ENCODE measurements at places on chromosomes 3 and 15.

DNA sequence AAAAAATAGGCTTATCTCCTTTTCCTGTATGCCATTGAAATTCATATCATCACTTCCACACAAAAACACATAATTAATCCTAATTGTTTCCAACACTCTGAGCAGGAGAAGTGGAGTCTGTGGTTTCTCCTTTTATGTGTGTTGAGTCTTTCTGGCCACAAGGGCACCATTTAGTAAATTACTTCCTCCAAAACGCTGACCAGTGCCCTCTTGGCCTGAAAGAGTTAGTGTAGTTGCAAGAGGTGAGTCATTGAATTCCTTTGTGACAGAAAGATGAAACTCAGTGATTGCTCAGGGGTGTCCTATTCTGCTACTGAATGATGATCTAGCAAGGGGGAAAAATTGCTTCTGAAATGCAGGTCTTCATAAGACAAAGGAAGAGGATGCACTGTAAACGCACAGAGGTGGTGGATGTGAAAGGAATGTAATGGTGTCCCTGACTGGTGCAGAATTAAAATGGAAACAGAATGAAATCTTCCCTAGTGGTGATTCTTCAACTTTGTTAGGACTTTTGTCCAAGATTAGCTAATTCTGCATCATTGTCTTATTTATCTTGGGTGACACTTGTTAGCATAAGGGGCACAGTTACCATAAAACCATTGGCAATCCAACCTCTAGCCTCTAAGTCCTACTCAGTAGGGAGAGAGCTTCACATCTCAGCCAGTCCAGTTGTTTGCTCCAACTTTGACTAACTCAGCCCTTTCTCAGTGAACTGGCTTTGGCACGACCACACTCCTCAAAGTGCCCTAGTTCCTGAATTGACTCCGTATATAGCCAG, 208.4 kb upstream of the NANOGP8 start:
- DNase-seq = no peak

- DNase-seq = no peak
These were observed 108.4 kb downstream of the SERPINI1 start for GRCh38 chr3:167843886-167844285.

DNA sequence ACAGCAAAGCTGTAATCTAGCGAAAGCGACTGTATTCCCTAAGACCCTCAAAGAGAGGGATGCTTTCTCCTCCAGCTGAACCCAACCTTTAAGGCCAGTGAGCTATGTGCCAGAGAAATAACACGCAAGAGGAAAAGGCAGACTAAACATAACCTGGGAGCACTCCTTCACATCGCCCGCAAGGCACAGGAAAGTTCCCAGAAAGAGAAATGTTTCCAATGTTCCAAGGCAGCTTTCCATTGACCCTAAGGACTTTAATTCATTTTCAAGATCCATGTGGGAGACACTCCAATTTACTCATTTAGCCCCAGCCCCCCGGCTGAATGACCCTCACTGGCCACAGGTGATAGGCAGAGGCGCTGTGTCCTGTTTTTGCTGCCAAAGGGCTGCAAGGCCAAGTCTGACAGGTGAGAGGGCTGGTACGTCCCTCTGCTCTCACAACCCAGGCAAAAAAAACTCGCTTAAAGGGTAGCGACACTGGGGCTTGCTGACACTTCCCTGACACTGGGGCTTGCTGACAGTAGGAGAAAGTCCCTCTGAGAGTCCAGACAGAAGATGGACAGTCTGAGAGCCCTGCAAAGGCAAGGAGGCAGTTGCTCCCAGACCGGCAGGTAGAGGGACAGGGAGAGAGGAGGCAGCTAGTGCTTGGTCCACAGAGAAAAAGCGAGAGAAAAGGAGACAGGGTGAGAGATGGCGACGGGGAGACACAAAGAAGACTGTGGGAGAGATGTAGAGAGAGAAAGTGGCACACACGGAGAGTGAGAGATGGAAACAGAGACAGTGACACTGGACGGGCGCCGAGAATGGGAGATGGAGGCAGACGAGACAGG, 702 bp downstream of the ARHGEF3 start:
- no peak for DNase-seq

DNA sequence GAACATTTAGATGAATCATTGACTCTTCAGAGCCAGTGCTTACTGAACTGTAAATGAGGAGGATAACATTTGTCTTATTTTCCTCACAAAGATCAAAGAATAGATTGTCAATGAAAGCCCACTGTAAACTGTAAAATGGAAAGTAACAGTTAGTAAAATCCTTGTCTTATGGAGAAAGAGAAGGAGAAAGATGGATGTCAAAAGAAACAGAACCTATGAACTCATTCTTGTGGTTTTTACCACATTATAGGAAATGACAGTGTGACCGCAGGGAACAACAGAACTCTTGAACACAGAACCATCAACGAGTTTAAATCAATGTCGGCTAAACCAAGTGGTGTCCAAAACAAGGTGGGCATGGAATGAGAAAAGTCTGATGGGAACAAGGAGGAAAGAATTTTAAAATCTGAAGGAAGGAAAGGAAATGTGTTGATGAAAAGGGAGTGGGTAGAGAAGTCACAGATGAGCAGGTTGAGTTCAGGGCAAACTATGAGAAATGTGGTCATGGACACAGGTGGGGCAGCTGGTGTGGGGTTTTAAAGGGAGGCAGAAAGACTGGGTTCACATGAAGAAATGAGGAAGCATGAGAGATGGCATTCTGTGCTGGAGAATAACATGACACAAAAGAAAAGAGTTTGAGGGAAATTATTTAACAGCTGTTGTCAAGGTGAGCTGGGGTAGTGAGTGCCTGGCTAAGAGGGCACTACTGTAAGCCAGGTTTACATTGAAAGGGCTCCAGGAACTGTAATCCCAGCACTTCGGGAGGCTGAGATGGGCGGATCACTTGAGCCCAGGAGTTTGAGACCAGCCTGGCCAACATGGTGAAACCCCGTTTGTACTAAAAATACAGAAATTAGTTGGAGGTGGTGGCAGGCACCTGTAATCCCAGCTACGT, 42.4 kb upstream of the ETV5 start:
- DNase-seq = no peak

Data from tibial artery (tissue), 4 donors.